Kidney (tissue), 22 donors: ENCODE measurements at places on chromosomes 7 and 10. TPM values are rescaled to one million over a fixed set of nuclear protein-coding genes. Genes with fewer than 3 reads are reported as not detected.
A peak's percentile ranks its signal among the peaks of the same experiment; 100 is the strongest.

LRRD1 gene
- total RNA-seq, result 0.25 TPM

SPDYE2 gene
- 0.50 TPM for total RNA-seq

DOCK1 gene
- total RNA-seq, result 81.7 TPM

GPRIN2 gene
- 12.6 TPM for total RNA-seq

BLOC1S2 gene
- 31.8 TPM for total RNA-seq

AKR1E2 gene
- 5.8 TPM for total RNA-seq

PRSS37 gene
- total RNA-seq, result not detected

FAM149B1 gene
- 24.9 TPM for total RNA-seq

RPEL1 gene
- total RNA-seq, result not detected

FAM25A gene
- total RNA-seq, result not detected

NKX1-2 gene
- not detected for total RNA-seq

NUTM2D gene
- 9.0 TPM for total RNA-seq

OGDH gene
- 132 TPM for total RNA-seq

DNA sequence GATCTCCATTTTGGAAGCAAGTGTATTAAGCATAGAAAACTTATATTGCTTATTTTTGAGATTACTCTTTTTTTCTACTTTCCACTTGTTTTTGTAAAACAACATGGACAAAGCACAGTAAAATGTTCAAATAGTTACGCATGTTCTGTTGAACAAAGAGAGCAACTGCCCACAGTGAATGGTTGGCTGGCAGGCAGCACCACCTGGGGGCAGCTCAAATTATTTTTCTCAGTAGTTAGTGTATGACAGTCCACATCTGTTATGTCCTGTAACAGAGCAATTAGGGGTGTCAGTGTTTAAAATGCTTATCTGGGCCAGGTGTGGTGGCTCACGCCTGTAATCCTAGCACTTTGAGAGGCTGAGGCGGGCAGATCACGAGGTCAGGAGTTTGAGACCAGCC is 46.1 kb upstream of the CACUL1 start:
- peak; percentile 45 for DNase-seq

DNA sequence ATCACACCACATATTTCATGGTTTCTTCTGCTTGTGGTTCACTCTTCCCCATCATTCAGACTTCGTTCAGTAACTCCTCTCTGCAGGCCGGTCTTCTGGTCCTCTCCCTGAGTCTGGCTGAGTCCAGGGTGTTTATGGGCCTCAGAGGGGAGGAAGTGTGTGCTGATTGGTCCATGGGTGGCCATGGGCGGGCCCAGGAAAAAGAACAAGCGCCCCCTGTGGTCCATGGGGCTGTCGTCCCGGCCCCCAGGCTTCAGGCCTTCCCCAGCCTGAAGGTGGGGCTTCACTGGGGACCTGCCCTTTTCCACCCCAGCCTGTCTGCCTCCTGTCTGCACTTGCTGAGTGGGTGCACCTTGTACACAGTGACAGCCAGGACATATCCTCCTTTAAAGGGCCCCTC is 123.7 kb downstream of the VIPR2 start:
- no peak for DNase-seq

GRCh38 chr10:47361293-47361692 is 13.1 kb downstream of the RBP3 start:
- peak; percentile 50 for DNase-seq

DNA sequence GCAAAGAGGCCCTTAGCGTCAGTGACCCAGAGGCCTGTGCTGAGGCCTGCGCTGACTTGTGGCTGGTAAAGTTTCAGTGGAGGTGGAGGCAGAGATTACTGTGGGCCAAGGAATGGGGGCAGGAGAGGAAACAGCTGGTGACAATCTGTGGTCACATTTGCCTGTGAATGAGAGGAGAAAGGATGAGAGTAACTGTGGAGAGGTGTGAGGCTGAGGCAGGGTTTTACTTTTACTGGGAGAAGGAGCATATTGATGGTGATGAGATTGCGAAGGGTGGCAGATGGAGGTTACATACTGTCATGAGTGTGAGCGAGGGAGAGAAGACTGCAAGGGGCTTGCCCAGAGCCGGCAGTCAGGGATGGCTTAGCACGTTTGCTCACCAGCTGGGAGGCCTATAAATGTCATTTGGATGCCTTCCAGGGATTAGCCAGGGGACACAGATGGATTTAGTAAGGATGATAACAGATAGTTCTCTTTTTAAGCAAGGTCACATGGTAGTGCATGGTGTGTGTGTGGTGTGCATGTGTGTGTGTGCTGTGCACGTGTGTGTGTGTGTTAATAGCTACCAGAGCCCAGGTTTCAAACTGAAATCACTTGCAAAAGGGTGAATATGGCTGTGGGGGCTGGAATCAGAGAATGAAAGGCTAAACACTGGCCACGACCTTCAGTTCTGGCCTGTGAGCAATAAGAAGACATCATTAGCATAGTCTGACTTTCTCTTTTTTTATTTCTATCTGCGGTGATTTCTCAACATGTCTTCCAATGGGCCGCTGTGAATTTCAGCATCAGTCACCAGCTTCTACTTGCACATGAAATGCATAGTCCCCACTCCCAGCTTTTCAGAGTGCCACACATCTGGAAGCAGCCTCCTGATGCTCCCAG is 291.5 kb upstream of the ZNF32 start:
- DNase-seq, result peak; percentile 6

DNA sequence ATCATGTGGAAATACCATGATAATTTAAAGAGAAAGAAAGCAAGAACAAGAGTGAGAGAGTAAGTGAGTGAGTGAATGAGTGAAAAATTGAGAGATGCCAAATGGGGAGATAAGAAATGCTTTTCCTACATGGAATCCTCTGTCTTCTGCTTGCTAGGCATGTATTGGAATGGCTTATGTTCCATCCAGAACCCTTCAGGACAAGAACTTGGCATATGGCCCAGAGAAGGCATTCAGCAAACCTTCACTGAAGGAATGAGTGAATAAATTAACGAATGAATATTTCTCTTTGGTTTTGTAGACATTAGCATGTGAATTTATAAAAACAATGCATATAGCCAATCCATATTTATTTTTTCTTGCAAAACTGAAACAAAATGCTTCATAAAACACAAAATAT is 162.2 kb downstream of the LRRTM3 start:
- DNase-seq, result no peak

DNA sequence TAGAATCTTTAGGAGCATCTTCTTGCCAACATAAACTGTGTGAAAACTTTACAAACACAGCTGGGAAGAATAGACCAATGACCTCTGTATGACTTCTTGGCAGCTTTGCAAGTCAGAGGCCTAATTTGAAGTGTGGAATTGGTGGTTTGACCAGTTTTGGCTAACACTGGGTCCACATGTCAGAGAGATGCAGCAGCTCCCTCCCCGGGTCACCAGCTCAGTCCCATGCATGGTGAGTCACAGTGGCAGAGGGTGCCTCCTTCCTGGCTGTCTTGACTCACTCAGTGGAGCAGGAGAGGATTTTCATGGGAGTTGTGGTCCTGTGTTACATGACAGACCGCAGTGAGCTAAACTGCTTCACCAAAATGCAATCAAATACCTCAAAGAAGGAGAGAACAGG is 8.2 kb upstream of the STARD3NL start:
- DNase-seq, result peak; percentile 44

DNA sequence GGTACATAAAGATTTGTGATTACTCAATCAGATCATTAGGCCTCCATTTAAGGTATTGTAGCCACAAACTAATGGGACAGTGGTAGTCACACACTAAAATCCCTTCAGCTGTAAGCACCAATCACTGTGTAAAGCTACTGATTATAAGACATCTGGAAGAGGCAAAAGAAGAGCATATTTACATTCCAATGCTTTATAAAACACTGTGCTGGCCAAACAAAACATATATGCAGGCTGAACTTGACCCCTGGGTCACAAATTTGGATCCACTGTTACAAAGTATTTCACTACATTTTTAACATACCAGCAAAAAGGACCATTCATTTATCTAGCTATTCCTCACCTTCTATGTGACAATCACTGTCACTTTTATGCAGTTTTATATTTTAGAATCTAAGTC is 41.4 kb upstream of the ANLN start:
- DNase-seq, result peak; percentile 37

DNA sequence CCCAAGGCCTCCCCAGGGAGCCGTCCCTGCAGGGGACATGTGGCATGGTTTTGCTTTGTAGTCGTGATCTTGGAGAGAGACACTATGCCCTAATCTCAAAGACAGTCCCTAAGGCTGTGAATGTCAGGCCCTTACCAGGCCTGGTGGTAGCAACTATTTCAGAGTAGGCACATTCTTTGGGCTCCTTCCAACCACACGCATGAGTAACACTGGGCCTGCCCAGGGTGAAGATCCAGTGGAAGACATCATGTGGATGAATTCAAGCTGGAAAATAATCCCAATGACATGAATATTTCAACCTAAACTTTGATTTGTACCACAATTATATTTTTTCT is 39.5 kb upstream of the INSIG1 start:
- DNase-seq, result no peak

DNA sequence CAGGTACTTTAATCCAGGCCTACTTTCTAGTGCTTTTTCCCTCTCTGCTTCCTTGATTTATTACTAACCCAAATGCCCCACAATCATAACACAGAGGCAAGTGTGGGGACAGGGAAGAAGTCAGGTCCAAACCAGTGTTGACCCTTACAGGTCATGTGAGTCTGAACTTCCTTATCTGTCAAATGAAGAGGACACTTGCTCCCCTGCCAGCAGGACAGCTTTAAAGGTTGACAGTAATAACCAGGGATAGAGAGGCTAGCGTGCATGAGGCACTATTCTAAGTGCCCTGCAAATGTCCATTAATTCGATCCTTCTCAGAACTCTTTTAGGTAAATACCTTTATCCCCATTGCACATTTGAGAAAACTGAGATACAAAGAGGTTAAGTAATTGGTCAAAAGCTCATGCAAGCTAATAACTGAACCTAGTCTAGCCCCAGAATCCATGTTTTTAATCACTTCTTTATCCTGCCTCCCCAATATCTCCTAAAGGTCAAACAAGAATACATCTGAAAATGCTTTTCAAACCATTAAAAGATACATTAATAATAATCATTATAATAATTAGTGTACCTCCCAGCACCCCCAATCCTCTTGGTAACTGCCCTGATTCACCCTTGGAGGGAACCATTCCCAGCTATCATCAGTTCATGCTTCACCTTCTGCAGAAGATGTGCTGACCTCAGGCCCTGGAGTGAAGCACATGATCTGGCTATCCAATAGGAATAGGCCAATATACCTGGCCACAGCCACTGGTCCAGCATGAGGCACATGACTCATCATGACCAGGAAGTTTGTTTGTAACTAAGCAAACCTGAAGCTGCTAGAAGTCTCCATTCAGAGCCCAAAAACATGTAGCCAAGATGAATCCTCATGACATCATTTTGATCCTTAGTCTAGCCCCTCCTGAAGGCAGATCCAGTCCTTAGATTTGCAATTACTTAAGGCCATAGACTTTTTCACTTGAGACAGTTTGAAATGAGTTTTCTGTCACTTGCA is 40.7 kb downstream of the SGMS1 start:
- no peak for DNase-seq

DNA sequence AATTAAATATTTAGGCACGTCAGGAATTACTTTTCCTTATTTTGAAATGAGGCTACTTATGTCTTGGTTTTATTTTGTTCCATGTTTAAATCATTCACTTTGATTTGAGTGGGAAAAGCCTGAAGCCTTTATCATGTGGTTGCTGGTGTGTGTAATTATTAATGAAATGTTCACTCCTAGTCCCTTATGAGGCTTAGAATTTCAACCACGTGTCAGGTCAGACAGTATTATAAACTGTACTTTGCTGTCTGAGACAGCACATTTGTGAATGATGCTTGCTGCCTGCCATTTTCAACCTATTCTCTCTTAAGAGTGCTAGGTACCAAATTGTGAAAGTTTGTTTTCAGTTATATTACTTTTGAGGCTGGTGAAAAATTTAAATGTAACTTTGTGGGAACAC is 58.9 kb downstream of the COL17A1 start:
- DNase-seq, result peak; percentile 51

- no peak for DNase-seq
These were observed 103.1 kb downstream of the GSAP start for GRCh38 chr7:77313085-77313484.

- no peak for DNase-seq
These were observed 741.4 kb upstream of the POT1 start for GRCh38 chr7:125670926-125671572.

- DNase-seq, result no peak
These were observed 134.7 kb downstream of the DGKB start for GRCh38 chr7:14767716-14768425.

- no peak for DNase-seq
These were observed 85.3 kb downstream of the PIP4K2A start for GRCh38 chr10:22629126-22629525.

DNA sequence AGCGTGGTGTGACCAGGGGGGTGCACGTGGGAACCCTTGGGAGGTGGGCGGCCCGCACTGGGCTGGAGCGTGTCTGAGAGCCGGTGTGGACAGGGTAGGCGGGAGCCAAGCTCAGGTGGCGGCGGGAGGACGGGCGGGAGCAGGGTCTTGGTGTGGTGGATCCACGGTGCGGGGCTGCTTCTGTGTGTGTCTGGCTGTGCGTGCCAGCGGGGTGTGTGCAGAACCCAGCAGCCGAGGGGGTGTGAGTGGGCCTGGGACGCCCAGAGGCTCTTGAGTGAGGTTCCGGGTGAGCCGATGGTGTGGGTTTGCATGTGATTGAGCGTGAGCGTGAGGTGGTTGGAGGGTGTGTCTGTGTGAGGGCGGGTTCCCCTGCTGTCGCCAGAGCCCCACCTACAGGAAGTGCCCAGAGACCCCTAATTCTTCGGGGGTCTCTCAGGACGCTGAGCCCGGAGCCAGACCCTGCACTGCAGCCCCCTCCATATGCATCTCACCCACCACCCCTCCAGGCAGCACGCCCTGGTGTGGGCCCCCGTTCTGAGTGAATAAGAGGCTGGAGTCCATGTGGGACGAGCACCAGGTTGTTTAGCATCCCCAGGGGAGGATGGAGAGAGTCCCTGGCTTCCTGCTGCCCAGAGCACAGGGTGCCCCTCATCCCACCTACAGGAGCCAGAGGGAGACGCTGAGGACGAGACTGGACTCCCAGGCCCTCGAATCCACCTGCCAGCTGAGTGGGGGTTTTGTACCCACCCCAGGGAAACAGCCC is 78.2 kb downstream of the ELFN1 start:
- DNase-seq, result peak; percentile 76

- no peak for DNase-seq
These were observed 619.6 kb upstream of the AUTS2 start for GRCh38 chr7:68978710-68979109.

- no peak for DNase-seq
These were observed 49.0 kb downstream of the SLIT1 start for GRCh38 chr10:97136756-97137155.

DNA sequence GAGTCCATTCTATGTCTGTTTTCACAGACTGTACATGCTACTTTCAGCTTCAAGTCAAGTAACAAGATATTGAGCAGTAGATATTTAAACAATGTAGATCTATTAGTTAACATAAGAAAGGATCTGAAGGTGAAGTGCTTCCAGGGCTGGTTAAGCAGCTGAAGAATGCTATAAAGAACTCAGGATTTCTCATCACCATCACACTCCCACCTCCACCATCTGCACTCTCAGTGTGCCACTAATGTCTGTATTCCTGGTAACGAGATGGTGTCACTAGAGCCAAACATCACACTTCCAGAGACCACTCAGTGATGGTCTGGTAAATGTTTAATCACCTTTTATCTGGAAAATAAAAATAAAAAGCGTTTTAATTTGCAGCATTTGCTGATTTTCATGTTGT is 224.0 kb upstream of the FERD3L start:
- DNase-seq, result no peak

GRCh38 chr7:42057331-42057730 is 179.7 kb downstream of the GLI3 start:
- no peak for DNase-seq

GRCh38 chr7:48411619-48412018 is 240.4 kb downstream of the ABCA13 start:
- no peak for DNase-seq

- peak; percentile 70 for DNase-seq
These were observed 69.9 kb downstream of the FOXL3 start for GRCh38 chr7:359766-360361.

GRCh38 chr10:66996996-66997395 is 71.2 kb downstream of the LRRTM3 start:
- DNase-seq, result no peak
